ENCODE measurements at places on chromosomes 6 and 20.

DNA sequence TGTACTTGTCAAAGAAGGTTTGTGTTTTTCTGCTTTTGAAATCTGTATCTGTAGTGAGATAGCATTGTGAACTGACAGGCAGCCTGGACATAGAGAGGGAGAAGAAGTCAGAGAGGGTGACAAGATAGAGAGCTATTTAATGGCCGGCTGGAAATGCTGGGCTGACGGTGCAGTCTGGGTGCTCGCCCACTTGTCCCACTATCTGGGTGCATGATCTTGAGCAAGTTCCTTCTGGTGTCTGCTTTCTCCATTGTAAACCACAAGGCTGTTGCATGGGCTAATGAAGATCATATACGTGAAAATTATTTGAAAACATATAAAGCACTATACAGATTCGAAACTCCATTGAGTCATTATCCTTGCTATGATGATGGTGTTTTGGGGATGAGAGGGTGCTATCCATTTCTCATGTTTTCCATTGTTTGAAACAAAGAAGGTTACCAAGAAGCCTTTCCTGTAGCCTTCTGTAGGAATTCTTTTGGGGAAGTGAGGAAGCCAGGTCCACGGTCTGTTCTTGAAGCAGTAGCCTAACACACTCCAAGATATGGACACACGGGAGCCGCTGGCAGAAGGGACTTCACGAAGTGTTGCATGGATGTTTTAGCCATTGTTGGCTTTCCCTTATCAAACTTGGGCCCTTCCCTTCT, 18.4 kb downstream of the CD83 start:
- no peak for DNase-seq

GRCh38 chr6:117555882-117556498, 46.3 kb downstream of the GOPC start:
- DNase-seq, result peak; percentile 26

DNA sequence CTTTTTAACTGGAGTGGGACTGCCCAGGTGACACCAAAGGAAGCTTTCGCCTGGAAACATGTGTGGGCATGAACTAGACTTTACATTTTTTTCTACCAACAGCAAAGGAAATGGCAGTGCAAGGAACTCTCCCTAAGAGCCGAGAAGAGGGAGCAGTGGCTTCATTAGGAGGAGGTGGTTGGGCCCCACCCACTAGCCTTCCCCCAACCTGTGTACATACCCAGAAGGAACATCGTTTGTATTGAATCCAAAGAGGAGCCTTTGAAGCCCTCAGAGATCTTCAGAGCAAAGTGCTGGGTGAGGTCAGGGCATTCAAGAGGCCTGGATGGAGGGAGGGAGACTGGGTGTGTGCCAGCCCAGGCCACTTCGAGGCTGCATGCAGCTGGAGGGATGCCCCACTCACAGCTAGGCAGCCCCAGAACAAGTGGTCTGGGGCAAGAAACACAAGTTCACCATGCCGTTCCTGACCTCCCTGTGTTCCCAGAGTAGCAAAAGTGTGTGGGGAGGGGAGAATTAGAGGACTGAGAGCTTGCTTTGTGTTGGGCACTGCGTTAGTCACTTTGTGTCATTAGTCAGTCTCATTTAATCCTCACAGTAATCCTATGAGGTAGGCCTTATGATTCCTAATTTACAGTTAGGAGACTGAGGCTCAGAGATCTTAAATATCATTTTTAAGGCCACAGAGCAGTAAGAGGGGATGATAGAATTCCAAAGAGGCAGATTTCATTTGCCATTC, 191.6 kb upstream of the SUPT3H start:
- DNase-seq, result no peak

DNA sequence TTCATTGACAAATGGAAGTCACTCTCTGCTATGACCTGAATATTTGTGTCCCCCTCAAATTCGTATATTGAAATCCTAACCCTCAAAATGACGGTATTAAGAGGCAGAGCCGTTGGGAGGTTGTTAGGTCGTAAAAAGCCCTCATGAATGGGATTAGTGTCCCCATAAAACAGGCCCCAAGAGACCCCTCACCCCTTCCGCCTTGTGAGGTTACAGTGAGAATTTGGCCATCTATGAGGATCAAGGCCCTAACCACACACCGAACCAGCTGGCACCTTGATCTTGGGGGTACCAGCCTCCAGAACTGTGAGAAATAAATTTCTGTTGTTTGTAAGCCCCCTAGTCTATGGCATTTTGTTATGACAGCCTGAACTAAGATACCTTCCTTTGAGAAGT, 52.5 kb upstream of the SLC22A16 start:
- DNase-seq, result no peak

- DNase-seq, result no peak
Observed at GRCh38 chr20:61404303-61404702, 152.2 kb downstream of the CDH4 start.

GRCh38 chr6:10048370-10049297, 366.2 kb downstream of the TFAP2A start:
- DNase-seq, result no peak

- no peak for DNase-seq
Observed at GRCh38 chr6:36109092-36109491, 21.2 kb upstream of the MAPK13 start.

DNA sequence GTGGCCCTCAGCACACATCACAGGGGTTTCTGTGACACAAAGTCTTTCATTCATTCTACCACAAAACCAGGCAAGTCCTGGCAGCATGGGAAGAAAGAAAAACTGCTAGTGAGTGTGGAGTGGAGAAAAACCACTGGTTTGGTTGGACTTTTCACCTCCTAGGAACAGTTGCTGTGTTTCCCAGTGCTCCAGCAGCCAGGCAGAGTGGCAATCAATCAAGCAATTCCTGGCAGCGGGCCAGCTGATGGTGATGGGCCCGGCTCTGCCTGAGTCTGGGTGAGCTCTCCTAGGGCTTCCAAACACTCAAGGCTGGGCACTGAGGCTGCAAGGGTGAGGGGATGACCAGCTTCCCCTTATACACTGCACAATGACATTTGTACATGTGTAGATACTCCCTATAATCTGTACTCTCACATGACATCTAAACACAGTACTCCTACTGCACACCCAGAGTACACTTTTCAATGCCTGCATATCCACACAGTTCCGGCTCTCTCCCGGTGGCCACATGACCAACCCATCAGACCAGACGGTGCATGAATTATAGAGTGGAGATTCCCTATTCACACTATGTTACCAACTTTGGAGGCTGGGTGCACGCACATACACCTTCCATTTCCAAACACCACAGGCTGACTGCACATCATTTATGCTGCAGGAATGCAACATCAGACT, 156.6 kb downstream of the UNC5CL start:
- no peak for DNase-seq

- DNase-seq, result no peak
Observed at GRCh38 chr20:20089018-20089417, 36.7 kb downstream of the CFAP61 start.

DNA sequence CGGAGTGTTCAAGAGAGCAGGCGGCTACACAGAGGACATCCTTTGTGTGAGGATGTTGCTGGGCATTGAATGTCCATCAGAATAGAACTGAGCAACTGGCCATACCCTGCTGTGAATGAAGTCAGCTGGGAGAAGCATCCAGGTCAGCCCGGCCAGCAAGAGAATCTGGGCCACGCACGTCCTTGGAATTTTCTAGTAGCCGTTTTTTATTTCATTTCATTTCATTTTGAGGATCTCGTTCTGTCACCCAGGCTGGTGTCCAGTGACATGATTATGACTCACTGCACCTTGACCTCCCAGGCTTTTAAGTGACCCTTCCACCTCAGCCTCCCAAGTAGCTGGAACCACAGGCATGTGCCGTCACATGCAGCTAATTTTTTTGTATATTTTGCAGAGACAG, 97.9 kb downstream of the SSR1 start:
- DNase-seq, result no peak

GRCh38 chr20:56516631-56517030, 7.9 kb upstream of the FAM209A start:
- DNase-seq, result no peak

- DNase-seq, result no peak
Observed at GRCh38 chr20:33944914-33945313, 48.8 kb upstream of the RALY start.

DNA sequence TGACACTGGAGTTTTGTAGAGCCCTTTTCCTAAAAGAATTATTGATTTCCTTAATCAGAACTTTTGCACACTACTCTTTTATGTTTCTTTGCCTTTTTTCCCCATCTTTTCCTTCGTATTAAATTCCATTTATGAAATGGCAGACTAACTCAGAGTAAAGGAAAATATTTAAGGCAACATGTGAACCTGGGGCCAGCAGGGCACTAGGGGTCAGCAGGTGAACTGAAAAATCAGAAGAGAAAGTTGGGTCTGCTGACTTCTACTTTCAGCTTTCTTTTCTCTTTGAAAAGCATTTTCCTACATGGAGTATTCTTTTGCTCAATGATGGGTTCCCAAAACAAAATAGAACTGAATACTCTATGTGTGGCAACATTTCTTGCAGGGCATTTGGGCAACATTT, 226.6 kb upstream of the EXOC2 start:
- DNase-seq, result no peak

- no peak for DNase-seq
Observed at GRCh38 chr20:33684533-33685327, 1.5 kb downstream of the E2F1 start.

GRCh38 chr20:8711501-8711900, 357.4 kb upstream of the PLCB4 start:
- DNase-seq, result no peak

GRCh38 chr6:108157234-108157980, 8.4 kb upstream of the NR2E1 start:
- DNase-seq, result no peak

- no peak for DNase-seq
Observed at GRCh38 chr6:36574679-36575078, 19.5 kb upstream of the SRSF3 start.

- no peak for DNase-seq
Observed at GRCh38 chr20:34514897-34515483, 1.2 kb upstream of the DYNLRB1 start.

Measured in activated CD8-positive, alpha-beta memory T cell treated with anti-CD3 and anti-CD28 coated beads for 4 hours (primary cell).